ENCODE measurements at places on chromosomes 2 and 18. TPM values are rescaled to one million over a fixed set of nuclear protein-coding genes. Genes with fewer than 3 reads are reported as not detected.

- DNase-seq = no peak
Measured at GRCh38 chr2:220117025-220117424, 489.6 kb downstream of the SLC4A3 start.

IGFBP5 gene
- polyA plus RNA-seq = 102 TPM

DNA sequence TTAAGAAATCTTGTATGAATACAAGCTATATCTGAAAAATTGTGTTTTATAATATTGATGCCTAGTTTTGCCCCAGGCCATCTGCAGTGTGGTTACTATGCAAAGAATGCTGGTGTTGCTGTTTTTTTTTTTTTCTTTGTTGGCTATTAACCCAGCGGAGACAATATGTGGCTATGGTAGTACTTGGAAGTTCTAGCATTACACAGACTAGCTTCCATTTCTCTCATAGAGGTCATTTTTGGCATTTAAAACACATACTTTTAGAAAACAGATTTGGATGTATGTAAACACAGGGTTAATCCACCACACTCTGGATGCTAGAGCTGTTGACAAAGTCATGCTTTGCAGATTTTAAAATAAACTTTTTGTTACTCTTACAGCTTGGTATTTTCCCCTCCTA lies 209.8 kb downstream of the NEDD4L start:
- DNase-seq = no peak

DNA sequence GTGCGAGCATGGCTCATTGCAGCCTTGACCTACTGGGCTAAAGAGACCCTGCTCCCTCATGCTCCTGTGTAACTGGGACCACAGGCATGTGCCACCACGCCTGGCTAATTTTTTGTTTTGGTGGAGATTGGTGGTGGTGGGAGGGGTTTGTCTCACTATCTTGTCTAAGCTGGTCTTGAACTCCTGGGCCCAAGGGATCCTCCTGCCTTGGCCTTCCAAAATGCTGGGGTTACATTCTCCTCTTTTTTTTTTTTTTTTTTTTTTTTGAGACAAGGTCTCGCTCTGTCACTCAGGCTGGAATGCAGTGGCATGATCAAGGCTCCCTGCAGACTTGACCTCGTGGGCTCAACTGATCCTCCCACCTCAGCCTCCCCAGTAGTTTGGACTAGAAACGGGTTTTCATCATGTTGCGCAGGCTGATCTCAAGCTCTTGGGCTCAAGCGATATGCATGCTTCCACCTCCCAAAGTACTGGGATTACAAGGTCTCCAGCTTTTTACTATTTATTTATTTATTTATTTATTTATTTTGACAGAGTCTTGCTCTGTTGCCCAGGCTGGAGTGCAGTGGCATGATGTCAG lies 238.3 kb downstream of the MYCN start:
- no peak for DNase-seq

GRCh38 chr2:19899985-19900930 lies 1.5 kb downstream of the TTC32 start:
- DNase-seq = no peak

POTEI gene
- polyA plus RNA-seq = 0.23 TPM
